ENCODE measurements at places on chromosomes 13 and 19. TPM values are rescaled to one million over a fixed set of nuclear protein-coding genes. Genes with fewer than 3 reads are reported as not detected.
A peak's percentile ranks its signal among the peaks of the same experiment; 100 is the strongest.

DNA sequence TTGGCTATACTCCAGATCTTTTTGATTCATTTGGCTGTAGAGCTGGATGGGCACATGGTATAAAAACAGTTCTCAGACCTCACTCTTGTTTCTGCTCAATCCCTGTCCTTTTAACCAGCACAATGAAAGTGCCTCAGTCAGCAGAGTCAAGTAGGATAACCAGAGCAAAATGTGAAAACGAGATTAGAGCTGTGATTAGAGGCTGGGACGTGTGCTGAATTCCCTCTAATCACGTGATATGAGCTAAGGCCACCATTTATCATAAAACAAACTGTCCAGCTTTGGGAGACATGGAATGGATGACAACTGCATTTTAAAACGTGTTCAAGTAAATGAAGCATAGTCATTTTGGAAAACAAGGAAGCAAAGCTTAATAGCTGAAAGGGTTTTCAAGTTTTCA lies 54.1 kb downstream of the GJA3 start:
- H3K4me1 ChIP-seq = no peaks in the 10 kb centered on the region
- no peak for DNase-seq
- H3K36me3 ChIP-seq = no peaks in the 10 kb centered on the region
- H3K4me3 ChIP-seq = no peak overlapping the region
- no peak overlapping the region for H3K27ac ChIP-seq

GRCh38 chr19:51009061-51009891 lies 7.9 kb upstream of the KLK8 start:
- no peaks in the 10 kb centered on the region for H3K36me3 ChIP-seq
- H3K4me1 ChIP-seq = no peaks in the 10 kb centered on the region
- H3K27ac ChIP-seq = no peak overlapping the region

Gene CLEC17A
- total RNA-seq = not detected

DNA sequence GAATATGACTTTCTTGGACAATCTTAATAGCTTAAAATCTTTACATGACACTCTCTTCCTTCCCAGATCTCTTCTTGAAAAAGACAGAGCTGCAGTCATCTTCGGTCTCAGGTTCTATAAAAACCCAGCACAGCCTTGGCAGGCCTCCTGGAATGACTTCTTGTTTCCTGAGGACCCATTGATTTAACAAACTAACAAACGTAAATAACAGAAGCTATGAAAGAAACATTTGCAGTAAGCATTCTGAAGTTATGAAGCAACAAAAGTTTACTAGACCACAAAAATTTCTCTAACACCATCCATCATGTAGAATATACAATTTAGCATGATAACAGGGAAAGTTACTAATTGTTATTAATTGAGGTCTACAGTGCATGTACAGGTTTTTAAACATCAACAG lies 62.8 kb upstream of the STARD13 start:
- no peaks in the 10 kb centered on the region for H3K36me3 ChIP-seq
- H3K27ac ChIP-seq = no peak overlapping the region
- H3K4me1 ChIP-seq = peaks cover 53% of the 10 kb centered on the region

Gene HOMER3
- total RNA-seq = 13.4 TPM

- no peak for DNase-seq
- no peak overlapping the region for H3K27ac ChIP-seq
- H3K4me3 ChIP-seq = no peak overlapping the region
- peaks cover 10% of the 10 kb centered on the region for H3K4me1 ChIP-seq
- H3K27me3 ChIP-seq = peaks cover 21% of the 10 kb centered on the region
- H3K36me3 ChIP-seq = no peaks in the 10 kb centered on the region
These were observed 15.9 kb upstream of the KCTD15 start for GRCh38 chr19:33780746-33781145.

Gene CEACAM5
- total RNA-seq = not detected

DNA sequence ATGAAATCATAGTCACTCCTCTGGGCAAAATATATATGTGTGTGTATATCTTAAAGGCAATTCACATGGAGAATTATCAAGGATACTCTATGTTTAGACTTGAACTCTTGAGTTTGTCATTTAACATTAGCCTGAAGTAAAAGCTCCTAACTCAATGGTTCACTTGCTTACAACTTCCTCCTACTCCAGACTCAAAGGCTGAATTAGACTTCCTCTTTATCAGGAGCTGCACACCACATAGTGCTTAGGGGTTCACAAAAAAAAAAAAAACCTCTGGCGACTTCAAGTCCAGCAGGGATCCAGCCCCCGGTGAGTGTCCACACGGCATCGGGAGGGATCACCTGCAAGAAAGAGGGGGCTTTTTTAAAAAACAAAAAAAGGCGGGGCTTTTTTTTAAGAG lies 68.2 kb upstream of the LSM14A start:
- H3K4me1 ChIP-seq = no peaks in the 10 kb centered on the region

- H3K27ac ChIP-seq = no peak overlapping the region
- no peak overlapping the region for H3K4me3 ChIP-seq
- DNase-seq = no peak
- H3K36me3 ChIP-seq = no peaks in the 10 kb centered on the region
These were observed 14.4 kb upstream of the GIPR start for GRCh38 chr19:45653634-45654033.

DNA sequence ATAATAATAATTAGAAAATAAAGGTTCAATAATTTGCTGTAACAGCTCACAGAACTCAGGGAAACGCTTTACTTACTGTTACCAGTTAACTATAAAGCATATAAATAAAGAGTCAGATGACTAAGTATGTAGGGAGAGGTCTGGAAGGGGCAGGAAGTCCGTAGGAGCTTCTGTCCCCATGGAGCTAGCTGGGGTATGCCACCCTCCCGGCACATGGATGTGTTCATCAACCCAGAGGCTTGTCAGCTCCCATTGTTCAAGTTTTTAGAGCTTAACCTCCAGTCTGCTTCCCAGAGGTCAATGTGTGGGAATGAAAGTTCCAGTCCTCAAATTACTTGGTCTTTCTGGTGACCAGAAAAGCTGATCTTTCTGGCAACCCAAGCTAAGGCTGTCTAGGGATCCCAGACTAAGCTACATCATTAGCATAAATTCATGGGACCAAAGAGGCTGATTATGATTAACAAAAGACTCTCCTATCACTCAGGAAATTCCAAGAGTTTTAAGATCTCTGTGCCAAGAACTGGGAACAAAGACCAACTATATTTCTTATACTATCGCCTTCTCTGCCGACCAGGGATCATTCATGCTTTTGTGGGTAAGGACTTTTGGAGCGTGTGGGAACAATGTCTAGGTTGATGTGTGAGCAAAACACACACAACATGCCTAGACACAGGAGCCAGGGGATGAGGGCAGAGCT lies 31.7 kb upstream of the ZNF507 start:
- H3K27ac ChIP-seq = no peak overlapping the region
- H3K4me3 ChIP-seq = no peak overlapping the region
- no peaks in the 10 kb centered on the region for H3K36me3 ChIP-seq

DNA sequence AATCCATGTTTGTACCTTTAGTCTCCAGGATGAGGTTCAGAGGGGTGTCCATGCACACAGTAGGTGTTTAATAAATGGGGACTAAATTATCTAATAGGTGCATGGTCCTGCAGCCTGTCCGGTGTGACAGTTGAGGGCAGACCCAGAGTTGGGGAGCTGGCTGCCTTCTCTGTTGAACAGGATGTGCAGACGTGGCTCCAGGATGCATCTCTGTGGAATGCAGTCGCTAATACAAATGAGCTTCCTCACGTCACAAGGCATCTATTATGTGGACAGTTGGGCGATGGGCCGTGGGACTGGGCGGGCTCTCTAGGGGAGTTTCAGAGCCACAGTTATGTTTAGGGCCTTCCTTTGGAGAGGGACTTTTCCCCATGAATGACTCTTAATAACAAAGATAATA lies 71.0 kb downstream of the SIPA1L3 start:
- no peaks in the 10 kb centered on the region for H3K27me3 ChIP-seq
- H3K4me3 ChIP-seq = no peak overlapping the region
- no peaks in the 10 kb centered on the region for H3K36me3 ChIP-seq
- H3K27ac ChIP-seq = no peak overlapping the region

- no peaks in the 10 kb centered on the region for H3K27me3 ChIP-seq
- no peak overlapping the region for H3K27ac ChIP-seq
- H3K4me1 ChIP-seq = no peaks in the 10 kb centered on the region
- no peaks in the 10 kb centered on the region for H3K36me3 ChIP-seq
- no peak overlapping the region for H3K4me3 ChIP-seq
- no peak for DNase-seq
These were observed 57.3 kb upstream of the UBL3 start for GRCh38 chr13:29907670-29908069.

DNA sequence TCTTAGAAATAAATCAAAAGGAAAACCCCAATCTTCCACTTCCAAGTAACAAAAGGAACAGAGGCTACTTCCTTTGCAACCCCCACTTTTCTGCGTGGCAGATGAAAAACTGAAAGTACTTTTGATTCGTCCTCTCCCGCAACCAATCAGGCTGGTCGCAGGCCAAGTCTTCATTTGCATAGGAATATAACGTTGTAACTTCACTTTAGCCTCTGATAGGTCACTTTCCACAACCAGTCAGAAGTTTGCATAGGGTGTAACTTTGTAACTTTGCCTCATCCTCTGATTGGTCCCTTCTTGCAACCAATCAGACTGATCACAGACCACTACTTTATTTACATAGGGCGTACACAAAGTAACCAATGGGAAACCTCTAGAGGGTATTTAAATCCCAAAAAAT lies 37.2 kb downstream of the TGDS start:
- H3K4me1 ChIP-seq = no peaks in the 10 kb centered on the region
- H3K4me3 ChIP-seq = no peak overlapping the region
- H3K27me3 ChIP-seq = no peaks in the 10 kb centered on the region
- no peaks in the 10 kb centered on the region for H3K36me3 ChIP-seq
- H3K27ac ChIP-seq = no peak overlapping the region
- no peak for DNase-seq

GRCh38 chr19:5628461-5628860 lies 5.6 kb downstream of the SAFB start:
- no peaks in the 10 kb centered on the region for H3K36me3 ChIP-seq
- peak overlapping the region; percentile 0 for H3K4me3 ChIP-seq
- H3K27ac ChIP-seq = no peak overlapping the region
- no peak for DNase-seq
- peaks cover 56% of the 10 kb centered on the region for H3K4me1 ChIP-seq

Gene PDX1
- not detected for total RNA-seq

GRCh38 chr13:60590800-60591747 lies 194.1 kb downstream of the TDRD3 start:
- H3K27me3 ChIP-seq = no peaks in the 10 kb centered on the region
- H3K4me3 ChIP-seq = no peak overlapping the region
- no peaks in the 10 kb centered on the region for H3K4me1 ChIP-seq

Gene NLRP4
- not detected for total RNA-seq

- no peak overlapping the region for H3K27ac ChIP-seq
- no peak overlapping the region for H3K4me3 ChIP-seq
- H3K36me3 ChIP-seq = no peaks in the 10 kb centered on the region
- no peak for DNase-seq
- H3K4me1 ChIP-seq = peaks cover 3% of the 10 kb centered on the region
These were observed 56.5 kb downstream of the TSC22D1 start for GRCh38 chr13:44519642-44520041.

- no peaks in the 10 kb centered on the region for H3K27me3 ChIP-seq
- no peak for DNase-seq
- H3K4me3 ChIP-seq = no peak overlapping the region
- H3K27ac ChIP-seq = no peak overlapping the region
These were observed 708.2 kb downstream of the EFNB2 start for GRCh38 chr13:105827111-105827809.

- no peak overlapping the region for H3K4me3 ChIP-seq
- no peak overlapping the region for H3K27ac ChIP-seq
- H3K27me3 ChIP-seq = no peaks in the 10 kb centered on the region
- H3K4me1 ChIP-seq = no peaks in the 10 kb centered on the region
These were observed 704.4 kb upstream of the PCDH20 start for GRCh38 chr13:62119739-62120700.

DNA sequence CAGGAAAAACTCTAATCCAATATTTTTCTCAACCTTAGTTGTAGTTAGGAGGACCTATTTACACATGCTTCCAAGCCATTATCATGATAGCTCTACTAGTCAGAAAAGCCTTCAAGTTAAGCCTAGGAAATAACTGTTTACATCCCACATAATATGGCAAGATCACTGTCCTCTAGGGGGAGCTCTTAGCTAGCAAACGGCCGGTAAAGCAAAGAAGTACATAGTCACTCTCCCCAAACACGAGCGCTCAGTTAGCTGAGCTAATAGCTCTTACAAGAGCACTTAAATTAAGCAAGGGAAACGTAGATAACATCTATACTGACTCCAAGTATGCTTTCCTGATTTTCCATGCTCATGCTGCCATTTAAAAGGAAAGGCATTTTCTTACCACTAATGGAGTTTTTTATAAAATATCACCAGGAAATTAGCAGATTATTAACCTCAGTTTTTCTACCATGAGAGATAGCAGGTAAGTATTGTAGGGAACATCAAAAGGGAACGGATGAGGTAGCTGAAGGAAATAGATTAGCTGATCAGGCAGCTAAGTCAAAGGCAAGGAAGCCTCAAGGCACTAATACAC lies 100.6 kb upstream of the PABPC3 start:
- H3K27ac ChIP-seq = no peak overlapping the region
- H3K4me3 ChIP-seq = no peak overlapping the region
- H3K4me1 ChIP-seq = no peaks in the 10 kb centered on the region
- no peak for DNase-seq
- H3K27me3 ChIP-seq = peaks cover 6% of the 10 kb centered on the region
